ENCODE measurements at places on chromosomes 5 and 9.

GRCh38 chr9:121359351-121360294, 10.4 kb downstream of the STOM start:
- DNase-seq: no peak

GRCh38 chr5:62585306-62585705, 6.7 kb downstream of the LRRC70 start:
- no peak for DNase-seq

- no peak for DNase-seq
Measured at GRCh38 chr9:136494531-136495215, 11.8 kb upstream of the SEC16A start.

DNA sequence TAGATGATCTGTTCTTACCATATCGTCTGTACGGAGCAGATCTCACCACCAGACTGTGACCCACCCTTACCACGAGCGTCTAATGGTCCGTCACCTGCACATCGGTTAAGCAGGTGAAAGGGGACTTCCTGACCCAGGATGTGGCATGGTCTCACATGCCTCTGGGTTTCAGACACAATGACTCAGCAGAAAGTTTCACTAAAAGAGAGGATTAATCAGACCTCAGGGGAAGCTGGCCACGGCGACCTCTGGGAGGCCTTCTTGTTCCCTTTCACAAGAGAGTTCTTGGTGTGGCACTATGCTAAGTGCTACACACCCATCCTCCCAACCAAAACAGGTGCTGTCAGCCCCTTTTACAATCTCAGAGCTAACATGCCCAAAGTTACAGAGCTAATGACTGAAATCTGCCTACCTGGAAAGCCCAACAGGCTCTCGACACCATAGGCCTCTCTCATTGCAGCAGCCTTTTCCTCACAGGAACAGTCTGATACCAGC, 41.6 kb downstream of the ADAMTS12 start:
- DNase-seq: no peak

DNA sequence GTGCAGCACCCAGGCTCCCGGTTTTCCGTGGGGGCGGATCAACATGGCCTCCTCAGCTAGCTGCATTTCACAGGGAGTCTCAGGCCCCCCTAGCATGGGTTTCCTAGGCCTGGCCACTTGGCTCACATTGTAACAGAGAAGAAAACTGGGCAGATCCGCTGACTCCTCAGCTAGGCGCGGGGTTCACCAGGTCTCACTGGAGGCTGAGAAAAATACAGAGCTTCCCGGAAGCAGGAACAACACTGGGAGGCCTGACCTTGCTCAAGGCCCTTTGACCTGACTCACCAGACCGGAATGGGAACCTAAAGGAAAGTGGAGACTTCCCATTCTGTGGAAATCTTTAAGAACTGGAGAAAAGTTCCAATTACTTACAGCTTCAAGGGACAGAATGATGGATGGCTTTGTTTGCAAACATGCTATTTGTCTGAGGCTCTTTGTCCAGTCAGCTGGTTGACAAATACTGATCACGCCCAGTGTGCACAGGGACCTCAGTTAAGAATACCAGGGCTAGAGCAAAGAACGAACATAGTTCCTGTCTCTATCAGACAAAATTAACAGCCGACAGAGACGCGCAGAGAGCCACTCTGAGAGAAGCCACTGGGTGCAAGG, 88.7 kb upstream of the LRRTM2 start:
- no peak for DNase-seq

GRCh38 chr9:34381323-34381722, 4.6 kb upstream of the MYORG start:
- DNase-seq: peak; percentile 63

Measured in transverse colon (tissue), 4 donors.